ENCODE measurements at places on chromosomes 11 and 22. TPM values are rescaled to one million over a fixed set of nuclear protein-coding genes. Genes with fewer than 3 reads are reported as not detected.
A peak's percentile ranks its signal among the peaks of the same experiment; 100 is the strongest.

DNA sequence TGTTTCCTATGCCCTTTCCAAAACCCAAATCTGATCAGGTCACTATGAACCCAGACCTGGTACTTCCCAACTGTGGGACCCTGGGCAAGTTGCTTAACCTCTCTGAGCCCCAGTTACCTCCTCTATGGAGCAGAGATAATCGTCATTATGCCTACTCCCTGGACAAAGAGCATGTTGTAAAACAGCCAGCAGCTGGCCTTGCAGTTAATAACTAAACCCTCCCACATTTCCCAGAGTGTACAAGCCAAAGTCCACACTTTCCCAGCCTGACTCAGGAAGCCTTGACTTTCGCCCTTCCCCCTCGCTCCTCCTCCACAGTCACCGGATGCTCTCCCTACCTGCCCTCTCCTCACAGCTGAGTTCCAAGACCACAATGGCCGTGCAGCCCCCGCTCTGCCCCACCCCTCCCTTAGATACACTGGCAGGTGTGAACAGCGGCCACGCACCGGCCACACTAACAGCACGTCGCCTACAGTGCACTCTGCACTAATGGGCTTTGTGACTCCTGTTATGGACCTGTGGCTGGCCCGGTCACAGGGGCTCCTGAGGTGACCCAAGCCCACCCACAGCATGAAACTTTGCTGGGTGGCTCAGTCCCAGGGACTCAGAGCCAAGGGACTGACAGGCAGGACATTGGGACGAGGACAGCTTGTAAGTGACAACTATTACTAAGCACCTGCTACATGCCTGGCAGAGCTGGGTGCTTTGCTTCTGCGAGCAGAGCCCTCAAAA is 15.6 kb upstream of the MFNG start:
- peak; percentile 69 for DNase-seq

DNA sequence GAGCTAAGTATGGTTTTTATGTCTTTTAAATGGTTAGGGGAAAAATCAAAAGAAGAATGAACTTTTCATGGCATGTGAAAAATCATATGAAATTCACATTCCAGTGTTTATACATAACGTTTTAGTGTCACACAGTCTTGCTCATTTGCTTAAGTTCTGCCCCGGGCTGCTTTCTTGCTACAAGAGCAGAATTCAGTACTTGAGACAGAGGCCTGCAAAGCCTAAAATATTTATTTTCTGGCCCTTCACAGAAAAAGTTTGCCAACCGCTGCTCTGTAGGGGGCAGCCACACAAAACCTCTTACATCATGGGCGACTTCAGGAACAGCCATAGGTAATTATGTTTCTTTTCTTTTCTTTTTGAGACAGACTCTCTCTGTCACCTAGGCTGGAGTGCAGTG is 1.0 kb upstream of the ATG2A start:
- peak; percentile 59 for DNase-seq

DNA sequence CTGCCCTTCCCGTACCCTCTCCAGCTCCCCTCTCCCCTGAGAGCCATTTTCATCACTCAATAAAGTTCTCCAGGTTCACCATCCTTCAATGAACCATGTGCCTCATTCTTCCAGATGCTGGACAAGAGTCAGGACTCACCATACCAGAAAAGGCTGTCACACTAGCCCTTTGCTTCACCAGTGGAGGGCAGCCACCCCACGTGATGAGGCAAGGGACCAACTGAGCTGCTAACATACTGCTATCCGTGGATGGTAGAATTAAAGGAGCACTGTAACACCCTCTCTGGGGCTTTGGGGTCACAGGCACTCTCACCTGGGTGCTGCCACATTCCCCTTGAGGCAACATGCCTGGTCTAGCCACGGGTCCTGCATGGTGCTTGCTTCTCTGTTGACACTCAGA is 13.1 kb upstream of the OR5I1 start:
- no peak for DNase-seq

DNA sequence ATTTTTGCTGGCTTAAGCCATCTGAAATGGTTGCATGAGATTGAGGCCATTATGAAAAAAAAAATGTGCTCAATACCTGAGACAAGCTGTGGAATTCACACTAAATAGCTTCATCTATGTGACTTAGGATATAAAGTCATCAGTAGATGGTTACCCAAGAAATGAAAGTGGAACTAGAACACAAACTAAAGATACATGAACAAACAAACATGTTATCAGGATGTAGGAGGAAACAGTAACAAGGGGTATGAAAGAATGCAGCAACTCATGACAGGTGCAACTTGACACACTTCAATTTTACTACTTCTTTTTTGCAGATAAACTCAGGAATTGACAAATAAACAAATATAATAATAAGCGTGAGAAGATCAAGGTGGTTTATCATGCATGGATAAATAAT is 155.0 kb downstream of the WT1 start:
- no peak for DNase-seq

The GAB4 gene
- not detected for total RNA-seq

DNA sequence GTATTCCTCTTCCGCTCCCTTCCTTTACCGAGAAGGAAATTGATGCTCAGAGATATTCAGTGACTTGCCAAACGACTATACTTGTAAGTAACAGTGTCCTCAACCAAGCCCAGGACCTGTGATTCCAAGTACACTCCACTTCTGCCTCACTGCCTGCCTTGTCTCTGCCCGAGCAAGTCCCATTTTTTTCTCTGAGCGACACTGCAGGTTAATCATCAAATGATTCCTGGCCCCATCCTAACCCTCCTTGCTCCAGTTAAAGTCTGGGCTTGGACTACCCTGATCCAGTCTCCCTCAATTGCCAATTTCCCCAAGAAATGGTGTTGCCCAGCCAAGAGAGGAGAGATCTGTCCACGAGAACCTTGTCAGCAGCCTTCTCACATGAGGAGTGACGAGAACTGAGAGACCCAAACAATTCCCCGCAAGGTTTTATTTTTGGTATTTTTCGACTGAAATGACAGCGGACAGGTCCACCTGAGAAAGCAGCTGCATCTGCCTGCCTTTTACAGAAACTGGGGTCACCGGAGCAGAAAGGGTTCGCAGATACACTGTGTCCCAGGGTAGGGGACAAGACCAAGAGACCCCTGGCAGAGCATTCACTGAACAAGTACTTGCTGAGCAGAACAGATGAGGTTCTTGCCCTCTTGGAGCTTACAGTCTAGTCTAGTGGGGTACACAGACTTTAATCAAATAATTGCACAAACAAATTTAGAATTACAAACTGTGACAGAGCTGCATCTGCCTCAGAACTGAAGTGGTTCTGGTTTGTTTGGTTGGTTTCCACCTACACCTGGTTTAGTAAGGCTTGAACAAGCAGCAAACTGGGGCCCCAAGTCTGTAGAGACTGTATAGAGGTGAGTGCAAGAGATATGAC is 11.4 kb downstream of the POU2AF1 start:
- no peak for DNase-seq

The SLCO2B1 gene
- not detected for total RNA-seq

DNA sequence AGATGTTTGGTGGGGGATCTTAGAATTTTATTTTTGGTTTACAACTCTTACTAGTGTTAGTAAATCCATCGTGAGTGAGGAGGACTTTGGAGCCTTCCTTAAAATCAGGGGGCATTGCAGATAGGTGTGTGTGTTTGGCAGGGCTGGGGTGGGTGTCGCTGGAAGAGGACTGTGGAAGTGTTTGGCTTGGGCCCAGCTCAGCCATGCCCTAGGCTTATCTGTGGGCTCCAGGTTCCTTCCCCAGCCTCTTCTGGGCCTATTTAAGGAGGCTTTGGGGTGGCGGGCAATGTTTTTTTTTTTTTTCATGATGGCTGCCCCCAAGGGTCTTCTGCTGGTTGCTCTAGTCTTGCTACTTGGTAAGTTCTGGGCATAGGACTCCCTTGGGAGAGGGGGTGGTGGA is 22.1 kb downstream of the MTFP1 start:
- no peak for DNase-seq

DNA sequence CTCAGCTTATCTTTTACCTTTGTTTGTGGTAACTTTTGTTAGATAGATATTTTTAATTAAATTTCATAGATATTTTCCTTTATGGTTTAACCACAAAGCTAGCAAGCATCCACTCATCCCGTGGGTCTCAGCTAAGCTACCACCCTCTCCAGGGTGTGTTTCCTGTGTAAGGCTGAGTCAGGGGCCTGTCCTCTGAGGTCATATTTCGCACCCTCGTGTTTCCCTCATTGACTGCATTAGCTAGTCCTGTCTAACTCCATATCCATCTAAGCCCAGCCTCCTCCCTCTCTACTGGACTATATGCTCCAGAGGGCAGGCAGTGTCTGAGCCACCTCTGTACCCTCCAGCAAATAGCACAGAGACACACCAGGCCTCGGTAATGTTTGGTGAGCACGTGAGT is 16.7 kb downstream of the XRRA1 start:
- peak; percentile 28 for DNase-seq

The MYO7A gene
- not detected for total RNA-seq

DNA sequence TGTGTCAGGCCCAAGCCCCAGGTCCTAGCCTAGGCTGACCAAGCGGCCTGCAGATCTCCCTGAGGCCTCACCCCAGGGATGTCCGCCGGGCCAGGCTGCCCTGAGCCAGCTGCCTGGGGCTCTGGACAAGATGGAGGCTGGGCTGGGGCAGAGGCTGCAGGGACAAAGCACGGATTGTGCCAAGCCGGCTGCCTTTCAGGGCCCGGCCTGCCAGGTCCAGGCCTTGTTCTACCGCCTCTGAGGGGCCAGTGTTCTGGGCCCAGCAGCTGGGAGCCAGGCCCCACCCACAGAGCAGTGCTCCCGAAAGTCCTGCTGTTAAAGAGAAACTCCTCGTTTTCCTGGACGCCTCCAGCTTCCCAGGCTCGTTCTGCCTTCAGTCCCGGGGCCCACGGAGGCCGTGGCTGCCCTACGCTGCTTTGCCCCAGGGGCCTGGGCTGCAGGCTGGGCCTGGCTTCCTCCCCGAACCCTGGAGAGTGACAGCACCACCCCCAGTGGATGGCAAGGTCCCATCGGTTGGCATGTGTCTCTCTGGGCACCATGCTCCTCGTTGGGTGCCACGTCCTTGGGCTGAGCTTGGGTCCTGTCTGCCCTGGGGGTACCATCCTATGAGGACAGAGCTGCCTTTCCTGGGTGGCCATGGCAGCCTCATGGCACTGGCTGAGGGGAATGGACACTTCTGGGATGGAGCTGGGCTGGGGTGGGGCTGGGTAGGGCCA is 7.6 kb downstream of the BRSK2 start:
- no peak for DNase-seq

DNA sequence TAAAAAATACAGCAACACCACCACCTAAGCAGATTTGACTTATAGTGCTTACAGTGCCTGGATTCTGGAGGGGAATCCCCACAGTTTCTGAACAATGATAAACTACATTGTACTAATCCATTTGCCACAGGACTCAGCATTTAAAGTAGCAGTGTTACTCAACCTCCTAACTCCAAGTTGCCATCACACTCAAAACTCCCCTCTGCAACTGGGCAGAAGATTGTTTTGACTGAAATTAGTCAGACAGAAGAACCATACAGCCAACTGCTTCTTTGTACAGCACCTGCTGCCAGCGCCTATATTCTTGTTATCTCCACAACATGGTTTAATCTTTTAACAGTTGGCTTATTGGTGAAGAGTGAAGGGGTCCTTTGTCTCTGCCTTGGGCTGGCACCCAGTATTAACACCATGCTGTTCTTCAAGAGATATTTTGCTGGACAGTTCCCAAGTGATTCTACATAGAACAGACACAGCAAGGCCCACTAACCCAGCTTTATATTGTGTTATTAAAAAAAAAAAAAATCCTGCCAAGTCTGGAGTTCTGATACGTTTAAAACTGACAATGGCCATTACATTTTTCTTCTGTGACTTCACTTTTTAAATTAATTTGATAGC is 273.2 kb downstream of the DCDC1 start:
- no peak for DNase-seq
